ENCODE measurements at places on chromosomes 7 and 10.

DNA sequence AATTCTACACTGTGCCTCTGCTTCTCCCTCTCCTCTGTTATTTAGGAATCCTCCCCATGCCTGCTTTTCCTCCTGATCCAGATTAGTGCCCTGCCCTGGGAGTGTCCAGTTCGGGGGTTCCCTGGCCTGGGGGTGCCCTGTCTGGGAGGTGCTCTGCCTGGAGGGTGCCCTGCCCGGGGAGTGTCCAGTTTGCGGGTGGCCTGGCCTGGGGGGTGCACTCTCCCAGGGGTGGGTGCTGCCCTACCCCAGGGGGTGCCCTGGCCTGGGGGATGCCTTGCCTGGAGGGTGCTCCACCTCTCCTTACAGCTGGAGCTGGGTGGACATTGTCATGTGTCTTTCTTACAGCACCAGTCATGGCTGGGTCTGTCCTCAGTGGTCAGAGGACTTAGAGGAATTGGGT lies 20.2 kb downstream of the RAMP3 start:
- DNase-seq, result no peak

DNA sequence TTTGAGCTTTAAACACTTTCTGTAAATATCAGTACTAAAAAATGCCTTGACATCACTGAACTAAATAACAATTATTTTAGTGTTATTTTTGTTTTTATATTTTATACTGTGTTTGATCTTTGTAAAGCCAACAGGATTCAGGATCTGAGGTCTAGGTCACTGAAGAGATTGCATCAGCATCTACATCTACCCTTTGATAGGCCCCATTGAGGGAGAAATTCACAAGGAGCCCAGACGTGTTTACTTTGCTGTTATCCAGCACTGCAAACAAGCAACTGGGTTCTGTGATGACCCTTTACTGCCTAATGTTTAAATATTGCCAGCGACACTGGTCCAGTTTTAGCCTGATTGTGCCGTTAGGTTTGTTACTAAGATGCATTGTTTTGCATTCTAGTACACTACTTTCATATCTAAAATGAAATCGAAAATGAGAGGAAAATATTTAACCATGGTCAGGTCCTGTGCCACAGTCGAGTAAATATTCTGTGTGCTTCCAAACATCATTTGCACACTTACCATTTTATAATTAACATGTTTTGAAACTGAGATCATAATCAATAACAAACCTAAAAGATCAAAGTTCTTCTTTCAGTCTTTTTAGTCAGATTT lies 48.7 kb downstream of the SP8 start:
- DNase-seq, result no peak

DNA sequence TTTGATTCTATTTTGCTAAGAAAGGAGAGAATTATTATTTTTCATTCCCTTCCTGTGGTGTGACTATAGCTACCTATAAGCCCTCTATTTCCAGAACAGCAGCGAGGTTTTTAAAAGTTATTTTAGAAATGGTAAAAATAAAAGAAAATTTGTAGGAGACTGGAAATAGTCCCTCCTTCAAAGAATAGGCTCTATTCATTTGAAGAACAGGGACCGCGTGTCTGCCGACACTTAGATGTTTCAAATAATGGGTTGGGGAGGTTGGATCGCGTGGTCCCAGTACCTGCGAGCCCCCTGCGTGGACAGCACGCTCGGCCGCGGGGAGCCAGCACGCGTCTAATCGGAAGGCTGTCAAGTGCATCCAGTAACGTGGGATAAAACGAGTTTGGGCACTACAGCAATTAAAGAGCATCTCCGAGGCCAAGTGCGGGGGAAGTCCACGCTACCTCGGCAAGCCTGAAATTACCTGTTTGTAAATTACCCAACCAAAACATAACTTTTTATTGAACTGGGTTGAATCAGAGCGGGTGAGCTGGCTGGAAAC lies 1.0 kb downstream of the CACNA2D1 start:
- no peak for DNase-seq

- DNase-seq, result no peak
Measured at GRCh38 chr7:32489788-32490126, 423 bp downstream of the LSM5 start.

DNA sequence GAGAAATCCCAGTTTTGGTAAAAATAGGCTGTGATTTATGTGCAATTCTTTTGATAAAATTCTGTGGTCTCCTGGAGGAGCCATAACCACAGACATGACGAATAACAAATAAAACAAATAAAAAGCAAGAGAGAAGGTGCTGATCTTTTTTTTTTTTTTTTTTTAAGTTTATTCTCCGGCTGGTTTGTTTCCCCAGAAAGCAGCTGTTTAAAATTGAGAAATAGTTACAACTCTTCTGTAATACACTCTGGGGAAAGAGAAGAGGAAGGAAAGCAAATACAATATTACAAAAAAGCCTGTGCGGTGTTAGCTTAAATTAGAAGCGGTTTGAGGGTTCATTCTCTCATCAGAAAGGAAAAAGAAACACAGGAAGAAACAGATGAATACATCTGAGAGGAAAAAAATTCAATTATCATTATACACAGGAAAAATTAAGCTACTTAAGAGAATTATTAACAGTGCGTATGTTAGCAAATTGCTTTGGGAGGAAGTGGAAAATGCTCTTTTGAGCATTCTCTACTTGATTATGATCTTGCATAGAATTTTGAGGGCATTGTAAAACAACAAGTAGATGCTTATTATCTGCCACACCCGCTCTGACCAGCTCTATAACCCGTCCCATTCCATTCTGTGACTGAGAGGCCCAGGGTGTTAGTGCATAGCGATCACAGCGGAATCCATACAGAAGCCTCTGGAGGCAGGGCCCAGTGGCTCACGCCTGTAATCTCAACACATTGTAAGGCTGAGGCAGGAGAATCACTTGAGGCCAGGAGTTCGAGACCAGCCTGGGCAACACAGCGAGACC lies 40.6 kb upstream of the WAC start:
- no peak for DNase-seq

DNA sequence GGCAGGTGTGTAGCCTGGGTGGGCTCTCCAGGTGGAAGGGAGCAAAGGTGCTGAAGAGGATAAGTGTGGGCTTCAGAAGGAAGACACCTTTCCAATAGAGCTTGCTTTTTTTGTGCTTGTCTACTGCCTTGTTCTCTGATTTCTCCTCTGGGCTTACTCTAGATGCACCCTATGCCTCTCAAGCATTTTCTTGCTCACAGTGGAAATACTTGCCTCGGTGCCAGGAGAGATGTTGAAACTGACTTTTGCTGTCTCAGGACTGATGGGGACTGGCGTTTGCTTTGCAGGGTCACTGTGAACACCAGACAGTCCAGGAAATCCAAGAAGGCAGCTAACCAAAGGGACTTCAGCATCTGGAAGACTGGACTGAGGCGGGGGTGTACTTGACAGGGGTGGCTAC lies 187.9 kb downstream of the SNX10 start:
- no peak for DNase-seq

GRCh38 chr7:102873470-102874165 lies 39.2 kb upstream of the LRRC17 start:
- no peak for DNase-seq

- no peak for DNase-seq
Measured at GRCh38 chr10:132658546-132659205, 121.1 kb downstream of the INPP5A start.

DNA sequence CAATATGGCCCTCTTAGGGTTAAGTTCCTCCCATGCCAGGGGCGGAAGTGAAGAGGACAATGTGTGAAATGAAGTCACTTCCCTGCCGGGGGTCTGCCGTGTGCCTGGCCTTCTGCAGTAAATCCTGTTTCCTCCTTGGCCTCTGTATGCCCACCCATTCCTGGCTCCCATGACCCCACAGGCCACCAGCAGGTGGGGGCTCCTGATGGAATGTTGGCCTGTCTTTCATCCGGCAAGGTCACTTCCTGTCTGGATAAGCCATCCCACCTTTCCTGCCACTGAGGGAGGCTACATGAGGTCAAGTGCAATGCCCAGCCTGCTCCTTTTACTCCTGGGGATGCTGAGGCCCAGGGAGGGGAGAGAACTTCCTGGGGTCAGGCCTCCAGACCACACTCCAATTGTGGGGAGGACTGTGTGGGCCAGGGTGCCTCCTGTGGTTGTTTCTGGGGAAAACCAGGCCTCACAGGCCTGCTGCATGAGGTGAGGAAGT lies 22.3 kb downstream of the PALD1 start:
- DNase-seq, result no peak

DNA sequence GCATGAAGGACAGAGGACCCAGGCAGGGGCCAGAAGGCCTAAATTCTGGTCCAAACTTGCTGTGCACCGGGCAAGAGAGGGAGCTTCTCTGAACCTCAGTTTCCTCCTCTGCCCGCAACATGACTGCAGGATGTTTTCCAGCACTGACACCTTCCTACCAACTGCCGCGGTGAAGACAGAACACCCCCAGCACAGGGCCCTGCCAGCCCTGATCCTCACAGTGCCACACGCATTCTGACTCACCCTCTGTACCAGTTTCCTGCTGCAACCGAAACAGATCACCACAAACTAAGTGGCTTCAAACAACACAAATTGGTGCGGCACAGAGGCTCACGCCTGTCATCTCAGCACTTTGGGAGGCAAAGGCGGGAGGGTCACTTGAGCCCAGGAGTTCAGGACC lies 18.1 kb downstream of the MAD1L1 start:
- no peak for DNase-seq

DNA sequence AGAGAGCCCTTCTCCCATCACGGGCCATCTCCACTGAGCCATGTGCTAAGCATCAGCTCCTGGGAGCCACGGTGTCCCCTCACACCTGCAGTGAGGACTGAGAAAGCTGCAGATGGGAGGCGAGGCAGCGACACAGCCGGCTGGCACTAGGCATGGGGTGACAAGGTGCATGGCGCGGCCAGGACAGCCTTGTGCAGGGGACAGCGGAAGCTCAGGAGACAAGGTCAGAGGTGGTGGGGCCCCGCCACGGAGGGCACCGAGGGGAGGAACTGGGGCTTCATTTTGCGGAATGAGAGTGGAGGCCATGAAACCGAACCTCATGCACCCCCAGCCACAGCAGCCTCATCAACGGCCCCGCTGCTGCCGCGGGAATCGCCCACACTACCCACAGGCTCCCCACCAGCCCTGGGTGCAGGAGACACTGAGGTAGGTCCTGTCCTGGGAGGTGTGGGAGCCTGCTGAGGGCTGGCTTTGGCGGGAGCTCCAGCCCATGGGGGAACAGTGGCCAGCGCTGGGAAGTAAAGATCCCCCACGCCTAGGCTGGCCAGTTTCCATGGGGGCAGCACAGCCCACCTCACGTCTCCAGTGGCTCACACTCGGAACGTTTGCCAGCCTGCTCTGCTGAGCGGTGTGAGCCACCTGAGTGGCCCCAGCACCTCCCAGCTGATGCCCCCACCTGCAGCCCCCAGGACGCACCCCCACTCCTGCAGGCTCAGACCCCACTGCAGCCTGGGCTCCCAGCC lies 71.2 kb upstream of the INSIG1 start:
- no peak for DNase-seq

DNA sequence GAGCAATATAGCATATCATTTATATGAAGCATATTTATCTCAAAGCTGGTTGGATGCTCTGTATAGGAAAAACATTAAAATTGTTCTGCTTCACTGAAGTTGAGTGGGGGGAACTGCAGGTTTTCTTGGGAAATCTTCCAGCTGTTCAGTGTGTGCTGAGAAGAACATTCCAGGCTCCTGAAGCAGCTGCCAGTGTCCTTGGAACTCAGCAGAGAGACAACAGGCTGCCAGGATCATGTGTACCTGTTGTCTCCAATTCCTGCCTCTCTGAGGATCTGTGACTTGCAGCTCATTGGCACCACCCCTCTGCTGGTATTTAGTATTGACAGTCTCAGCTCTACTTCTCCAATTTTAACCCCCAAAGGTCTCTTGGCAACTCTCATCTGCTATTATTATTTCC lies 42.3 kb upstream of the PRKG1 start:
- no peak for DNase-seq

DNA sequence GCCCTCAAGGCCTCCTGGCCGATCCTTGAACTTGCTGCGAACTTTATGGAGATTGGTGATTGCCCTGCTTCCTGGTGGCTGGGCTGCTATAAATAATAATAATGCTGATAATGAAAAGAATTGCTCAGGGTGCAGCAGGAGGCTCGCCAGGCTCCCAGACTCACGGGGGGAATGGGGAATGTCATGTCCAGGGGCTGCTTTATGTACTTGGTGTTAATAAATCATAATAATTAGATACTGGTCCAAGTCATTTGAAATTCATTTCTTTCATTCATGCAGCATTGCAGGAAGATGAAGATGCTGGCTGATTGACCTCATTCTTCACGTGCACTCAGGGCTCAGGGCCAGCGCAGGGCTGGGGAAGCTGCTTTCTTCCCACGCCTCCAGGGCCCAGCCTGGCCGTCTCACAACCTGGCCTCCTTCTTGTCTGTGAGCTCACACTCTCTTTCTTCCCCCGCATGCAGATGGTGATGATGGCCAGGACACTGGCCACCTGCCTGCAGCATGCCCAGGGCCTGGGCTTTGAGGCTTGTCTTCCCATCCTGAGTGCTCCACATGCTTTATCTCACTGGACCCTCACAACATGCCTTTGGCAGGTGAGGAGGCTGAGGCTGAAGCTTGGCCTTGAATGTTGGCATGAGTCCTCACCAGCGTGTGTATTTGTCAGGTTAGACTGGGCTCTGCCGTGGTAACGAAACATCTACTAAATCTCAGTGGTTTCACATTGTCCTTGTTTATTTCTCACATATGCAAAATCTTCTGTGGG lies 138.4 kb upstream of the TNS3 start:
- no peak for DNase-seq

GRCh38 chr10:60368875-60369546 lies 20.7 kb downstream of the ANK3 start:
- no peak for DNase-seq

GRCh38 chr7:25117226-25118047 lies 7.6 kb downstream of the CYCS start:
- DNase-seq, result no peak

DNA sequence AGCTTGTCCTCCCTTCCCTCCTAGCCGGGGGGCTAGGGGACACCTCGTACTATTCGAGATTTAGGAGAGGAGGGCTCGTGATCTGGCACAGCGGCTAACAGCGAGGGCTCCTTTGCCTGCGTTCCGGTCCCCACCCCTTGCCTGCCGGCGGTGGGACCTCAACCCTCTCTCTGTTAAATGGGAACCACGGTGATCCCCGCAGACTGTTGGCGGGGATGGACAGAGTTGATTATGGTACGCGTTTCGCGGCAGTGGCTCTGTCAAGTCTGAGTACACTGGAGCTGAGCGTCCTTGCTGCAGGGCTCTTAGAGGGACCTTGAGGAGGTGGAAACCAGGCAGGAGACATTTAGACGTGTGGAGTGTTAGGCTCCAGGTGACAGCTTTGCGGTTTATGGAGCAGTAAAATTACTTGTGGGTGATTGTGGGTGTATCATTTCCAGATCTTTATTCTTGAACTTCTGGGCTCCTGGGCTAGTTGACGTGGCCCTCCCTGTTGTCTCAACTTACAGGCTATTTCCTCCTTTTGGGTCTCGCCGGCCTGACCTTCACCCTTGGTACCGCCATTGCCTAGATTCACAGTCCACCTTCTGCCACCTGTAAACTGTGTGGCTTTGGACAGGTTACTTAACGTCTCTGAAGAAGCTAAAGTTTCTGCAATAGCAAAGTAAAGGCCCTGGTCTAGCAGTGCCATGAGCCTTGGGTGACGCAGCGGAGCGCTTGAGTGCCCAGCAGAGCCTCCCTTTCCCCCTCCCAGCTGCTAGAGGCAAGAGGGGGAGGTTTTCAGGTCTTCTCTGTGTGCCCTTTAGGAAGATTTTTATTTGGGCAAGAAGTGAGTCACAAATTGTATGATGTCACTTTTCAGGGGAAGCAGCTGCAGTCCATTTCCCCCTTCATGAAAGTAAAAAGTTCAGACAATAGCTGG lies 739 bp downstream of the CASP7 start:
- peak; percentile 15 for DNase-seq
